ENCODE measurements at places on chromosomes 16 and 17.

DNA sequence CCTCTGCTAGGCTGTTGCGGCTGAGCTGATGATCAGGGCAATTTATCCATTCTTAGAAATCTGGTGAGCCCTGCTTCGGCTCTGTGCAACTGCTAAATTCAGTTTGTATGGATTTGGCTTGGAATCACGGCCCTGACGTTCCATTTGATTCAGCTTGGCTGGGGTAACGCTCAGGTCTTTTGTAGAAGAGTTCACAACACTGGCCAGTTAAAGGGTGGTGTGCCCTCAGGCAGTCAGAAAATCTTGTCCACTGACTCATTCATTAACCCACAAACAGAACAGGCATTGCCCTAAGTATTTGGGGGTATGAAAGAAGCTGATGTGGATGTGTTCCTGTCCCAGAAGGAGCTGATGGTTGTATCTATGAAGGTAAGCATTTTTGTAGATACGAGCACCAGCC lies 53.9 kb downstream of the GNAO1 start:
- DNase-seq, result no peak

DNA sequence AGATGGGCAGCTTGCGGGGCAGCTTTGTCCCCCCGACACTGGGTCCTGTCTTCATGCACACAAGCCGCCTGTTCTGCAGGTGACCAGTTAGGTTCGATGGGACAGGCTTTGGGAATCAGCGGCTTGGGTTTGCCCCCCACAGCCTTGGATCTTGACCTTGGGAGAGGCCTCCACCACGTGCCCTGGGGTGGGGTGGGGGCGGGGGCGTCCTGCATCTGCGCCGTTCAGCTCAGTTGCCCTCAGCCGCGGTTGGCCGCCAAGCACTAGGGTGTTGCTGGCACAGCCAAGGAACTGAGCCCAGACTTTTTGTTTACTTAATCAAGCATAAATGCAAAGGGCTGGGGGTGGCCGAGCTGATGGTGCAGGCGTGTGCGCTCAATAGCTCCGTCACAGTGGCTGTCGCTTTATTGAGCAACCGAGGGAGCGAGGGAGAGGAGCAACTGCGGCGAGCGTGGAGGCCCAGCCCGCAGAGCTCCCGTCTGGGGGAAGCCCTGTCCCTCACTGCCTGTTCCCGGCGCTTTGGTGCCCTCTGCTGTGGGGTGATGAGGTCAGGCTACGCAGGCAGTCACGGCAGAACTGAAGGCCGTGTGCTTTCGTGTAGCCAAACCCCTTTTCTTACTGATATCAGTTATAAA lies 33.9 kb downstream of the JPH3 start:
- peak; percentile 62 for DNase-seq

- DNase-seq, result no peak
Measured at GRCh38 chr17:75041656-75042280, 5.0 kb downstream of the ATP5PD start.

DNA sequence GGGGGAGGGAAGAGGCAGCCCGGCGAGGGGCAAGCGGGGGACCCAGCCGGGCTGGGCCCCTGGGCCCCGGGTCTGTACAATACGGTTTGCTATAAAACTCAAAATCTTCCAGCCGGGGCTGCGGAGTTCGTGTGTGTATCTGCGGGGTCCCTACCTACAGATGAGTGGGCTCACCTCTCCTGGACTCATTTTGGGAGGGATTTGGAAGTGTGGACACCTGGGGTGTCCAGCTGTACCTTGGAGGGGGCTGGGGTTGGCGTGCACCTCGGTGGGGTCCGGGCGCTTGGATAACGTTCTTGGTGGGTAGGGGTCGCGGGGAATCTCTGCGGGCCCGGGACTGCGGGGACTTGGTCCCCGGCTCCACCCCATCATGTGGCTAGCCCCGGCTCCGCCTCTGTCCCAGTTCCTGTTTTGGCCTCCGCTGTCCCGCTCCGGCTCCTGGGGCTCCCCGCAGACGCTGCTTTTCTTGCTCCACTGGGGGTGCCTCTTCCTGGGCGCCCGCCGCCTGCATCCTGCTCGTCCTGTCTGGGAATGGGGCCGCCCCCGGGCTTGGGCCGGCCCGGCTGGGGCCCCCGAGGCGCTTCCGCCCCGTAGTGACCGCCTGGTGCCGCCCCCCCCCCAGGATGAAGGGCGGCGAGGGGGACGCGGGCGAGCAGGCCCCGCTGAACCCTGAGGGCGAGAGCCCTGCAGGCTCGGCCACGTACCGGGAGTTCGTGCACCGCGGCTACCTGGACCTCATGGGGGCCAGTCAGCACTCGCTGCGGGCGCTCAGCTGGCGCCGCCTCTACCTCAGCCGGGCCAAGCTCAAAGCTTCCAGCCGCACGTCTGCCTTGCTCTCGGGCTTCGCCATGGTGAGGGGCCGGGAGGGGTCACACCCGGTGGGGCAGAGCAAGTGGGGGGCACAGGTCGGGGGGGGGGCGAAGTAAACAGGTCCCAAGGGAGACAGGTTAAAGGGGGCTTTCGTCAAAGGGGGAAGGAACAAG lies at the start of gene ORAI3:
Gene ORAI3, plus strand, starts transcription at position 402 of the 983 bp plus-strand sequence. Its CDS starts 222 bp downstream, at position 624.
- DNase-seq, result no peak

GRCh38 chr17:41065829-41066624 lies at the start of gene KRTAP2-4:
Gene KRTAP2-4, minus strand, starts transcription at chr17:41065879. Its CDS starts 34 bp downstream, at chr17:41065845.
- DNase-seq, result no peak

- no peak for DNase-seq
Measured at GRCh38 chr16:86299882-86300610, 210.3 kb upstream of the FOXF1 start.

GRCh38 chr17:74852237-74853047 lies 7.2 kb downstream of the GRIN2C start:
- DNase-seq, result no peak

GRCh38 chr17:56912105-56912999 lies 1.5 kb downstream of the TRIM25 start:
- no peak for DNase-seq

GRCh38 chr17:65900216-65900615 lies 291.7 kb downstream of the CEP112 start:
- no peak for DNase-seq

- DNase-seq, result no peak
Measured at GRCh38 chr16:79150632-79151310, 449.8 kb downstream of the MAF start.

DNA sequence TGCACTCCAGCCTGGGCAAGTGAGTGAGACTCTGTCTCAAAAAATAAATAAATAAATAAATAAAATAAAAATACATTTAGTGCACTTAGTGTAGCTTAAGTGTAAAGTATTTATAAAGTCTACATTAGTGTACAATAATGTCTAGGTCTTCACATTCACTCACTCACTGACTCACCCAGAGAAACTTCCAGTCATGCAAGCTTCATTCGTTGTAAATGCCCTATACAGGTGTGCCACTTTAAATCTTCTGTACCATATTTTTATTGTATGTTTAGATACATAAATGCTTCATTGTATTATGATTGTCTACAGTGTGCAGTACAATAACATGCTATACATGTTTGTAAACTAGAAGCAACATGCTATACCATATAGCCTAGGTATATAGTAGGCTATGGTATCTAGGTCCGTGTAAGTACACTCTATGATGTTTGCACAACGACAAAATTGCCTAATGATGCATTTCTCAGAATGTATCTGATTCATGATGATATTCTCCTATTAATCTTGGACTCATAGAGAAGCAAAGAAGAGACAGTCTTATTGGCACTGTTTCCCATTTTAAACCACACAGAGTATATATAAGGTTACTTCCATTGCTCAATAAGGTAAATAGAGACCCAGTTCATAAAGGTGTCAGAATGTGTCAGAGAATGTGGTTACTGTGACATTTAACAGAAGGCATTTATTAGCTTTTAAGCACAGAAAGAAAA lies 1314.9 kb downstream of the CDH11 start:
- DNase-seq, result no peak

DNA sequence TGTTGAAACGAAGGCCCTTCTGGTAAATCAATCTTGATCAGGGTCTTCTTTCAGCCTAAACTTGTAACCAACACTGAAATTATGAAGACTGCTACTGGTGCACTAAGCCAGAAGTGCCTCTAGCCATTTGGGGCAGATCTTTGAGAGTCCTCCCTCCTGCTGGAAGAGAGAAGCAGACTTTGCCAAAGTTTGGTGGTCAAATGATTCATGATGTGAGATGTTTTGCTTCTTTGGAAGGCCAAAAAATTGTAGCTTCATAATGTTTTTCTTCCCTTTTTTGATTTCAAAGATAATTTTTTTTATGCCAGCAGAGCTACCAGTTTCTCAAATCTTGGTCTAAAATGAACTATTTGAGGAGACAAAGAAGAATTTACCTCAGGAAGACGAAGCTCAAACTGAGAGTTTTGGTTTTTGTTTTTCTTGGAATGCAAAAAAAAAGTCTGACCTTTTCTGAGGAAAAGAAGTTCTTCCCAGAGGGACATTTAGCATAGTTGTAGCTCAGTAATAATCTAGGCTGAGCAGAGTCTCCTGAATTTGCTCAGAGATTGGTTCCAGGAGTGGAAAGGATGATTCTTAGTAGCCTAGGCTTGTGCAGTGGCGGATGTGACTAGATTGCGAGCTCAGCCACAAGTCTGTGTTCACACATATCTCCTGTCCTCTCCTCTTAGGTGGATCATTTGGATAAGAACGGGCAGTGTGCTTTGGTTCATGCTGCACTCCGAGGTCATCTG lies 50.9 kb downstream of the CYB561 start:
- no peak for DNase-seq

- no peak for DNase-seq
Measured at GRCh38 chr16:88015806-88016140, 64.5 kb downstream of the BANP start.

- no peak for DNase-seq
Measured at GRCh38 chr16:67857547-67858233, 10.2 kb upstream of the CENPT start.

DNA sequence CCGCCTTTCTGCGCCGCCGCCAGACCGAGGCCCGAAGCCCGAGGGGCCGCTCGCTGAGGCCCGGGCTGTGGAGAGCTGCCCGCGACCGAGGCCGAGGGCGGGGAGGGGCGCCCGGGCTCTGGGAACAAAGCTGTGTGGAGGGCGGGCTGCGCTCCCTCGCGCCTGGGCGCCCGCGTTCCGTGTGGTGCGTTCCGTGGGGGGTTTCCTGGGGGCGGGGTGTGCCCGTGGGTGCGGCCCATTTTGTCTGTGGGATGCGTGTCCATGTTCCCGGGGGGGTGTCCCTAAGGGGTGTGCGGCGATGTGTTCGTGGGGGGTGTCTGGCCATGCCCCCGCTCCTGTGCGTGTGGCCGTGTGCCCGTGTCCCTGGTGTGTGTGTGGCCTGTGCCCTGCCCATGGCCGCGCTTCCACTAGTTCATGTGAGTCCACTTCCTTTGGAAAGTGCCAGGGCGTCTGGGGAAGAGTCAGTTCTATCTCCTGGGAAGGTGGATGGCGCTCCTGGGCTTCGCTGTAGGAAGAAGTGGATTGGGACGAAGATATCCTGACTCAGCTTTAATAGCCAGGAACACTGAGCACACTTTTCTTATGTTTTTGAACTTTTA lies 520 bp downstream of the JPT2 start:
- no peak for DNase-seq

DNA sequence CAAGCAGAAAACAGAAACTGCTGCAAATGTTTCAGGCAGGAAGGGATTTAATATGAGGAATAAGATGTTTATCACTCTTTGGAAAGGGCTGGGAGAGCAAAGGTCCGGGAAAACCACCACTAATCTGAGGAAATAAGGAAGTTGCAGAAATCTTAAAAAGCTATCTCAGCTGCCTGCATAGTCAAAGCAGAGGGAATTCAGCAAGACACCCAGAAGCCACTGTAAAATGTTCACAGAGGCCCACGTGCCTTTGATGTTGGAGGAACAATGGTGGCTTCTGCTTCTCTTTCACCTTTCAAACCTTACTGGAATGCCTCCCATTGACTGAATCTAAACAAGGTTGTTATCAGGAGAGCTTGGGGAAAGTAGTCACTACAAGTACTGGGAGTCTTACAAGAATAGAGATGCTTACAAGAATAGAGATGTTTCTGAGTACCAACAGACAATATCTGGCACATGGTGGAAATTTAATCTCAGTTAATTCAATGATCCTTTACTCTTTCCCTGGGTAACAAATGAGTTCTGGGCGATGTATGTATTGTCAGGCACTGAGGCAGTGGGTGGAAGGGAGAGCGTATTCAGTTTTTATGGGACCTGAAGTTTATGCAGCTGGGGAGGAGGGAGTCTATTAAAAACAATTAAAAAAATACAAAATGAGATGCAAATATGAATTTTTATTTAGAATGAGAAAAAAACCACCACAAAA lies 56.1 kb upstream of the MED13 start:
- DNase-seq, result no peak

GRCh38 chr16:18959031-18959505 lies 24.7 kb upstream of the TMC7 start:
- DNase-seq, result no peak

DNA sequence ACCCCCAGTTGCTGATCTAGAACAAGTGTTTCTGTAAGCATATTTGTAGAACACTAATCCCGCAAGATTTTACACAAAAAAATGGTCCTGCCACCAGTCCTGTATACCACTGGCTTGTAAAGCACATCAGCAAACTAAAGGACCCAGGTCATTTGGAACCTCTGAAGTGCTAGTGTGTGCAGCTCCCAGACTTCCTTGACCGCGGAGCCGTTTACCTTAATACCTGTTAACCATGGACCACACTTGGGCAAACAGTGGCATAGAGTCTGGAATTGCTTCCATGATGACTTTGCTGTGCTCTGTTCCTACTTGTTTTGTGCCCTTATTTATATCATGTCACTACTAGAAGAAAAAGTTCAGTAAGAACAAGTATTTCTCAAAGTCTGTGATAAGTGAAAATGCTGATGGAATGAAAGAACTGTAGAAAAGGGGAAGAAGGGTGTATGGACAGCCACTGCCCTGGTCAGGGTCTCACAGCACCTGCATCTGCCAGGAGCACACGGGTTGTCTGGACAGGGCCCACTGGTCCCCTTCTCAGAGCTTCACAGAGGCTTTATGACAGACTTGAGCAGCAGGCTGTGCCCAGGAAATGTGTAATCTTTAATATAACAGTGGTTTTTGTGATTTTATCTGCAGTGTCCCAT lies 29.3 kb downstream of the ALDH3A2 start:
- no peak for DNase-seq

- no peak for DNase-seq
Measured at GRCh38 chr17:78728495-78728894, 53.6 kb downstream of the CYTH1 start.

All from NCI-H1694 treated with DMSO at 0.1 percent for 48 hours (cell line).